Brain pericyte (primary cell): ENCODE measurements at places on chromosomes 2 and 18.
A peak's percentile ranks its signal among the peaks of the same experiment; 100 is the strongest.

DNA sequence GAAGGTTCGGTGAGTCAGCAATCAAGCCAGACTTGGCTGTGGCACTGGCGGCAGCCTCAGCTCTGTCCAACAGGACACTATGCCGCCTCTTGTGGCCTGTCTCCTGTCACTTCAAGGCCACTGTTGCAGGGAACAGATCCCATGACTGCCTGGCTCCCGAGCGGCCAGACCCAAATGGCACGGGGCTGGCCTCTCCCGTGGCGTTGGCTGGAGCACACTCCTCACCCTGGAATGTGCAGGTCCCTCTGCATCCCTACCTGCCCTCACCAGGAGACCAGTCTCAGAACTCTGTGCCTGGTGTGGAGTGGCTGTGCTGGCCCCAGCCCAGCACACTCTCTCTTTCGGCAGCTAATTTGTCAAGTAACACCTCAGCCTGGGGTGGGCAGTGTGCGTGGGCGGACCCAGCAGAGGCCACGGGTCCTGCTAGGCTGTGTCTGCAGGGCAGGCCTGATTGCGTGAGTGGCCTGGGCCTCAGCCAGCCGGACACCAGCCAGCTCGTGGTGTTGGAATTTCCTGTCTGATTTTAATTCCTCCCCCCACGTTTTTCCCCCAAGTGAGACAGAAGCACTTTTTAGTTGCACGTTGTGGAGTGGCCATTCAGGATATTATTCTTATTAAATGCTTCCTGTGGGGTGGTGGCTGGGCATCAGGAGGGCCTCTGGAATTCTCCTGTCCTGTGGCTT is 179.3 kb downstream of the GLI2 start:
- no peak for DNase-seq

- DNase-seq = no peak
These were observed 14.9 kb upstream of the HPCAL1 start for GRCh38 chr2:10287761-10288160.

DNA sequence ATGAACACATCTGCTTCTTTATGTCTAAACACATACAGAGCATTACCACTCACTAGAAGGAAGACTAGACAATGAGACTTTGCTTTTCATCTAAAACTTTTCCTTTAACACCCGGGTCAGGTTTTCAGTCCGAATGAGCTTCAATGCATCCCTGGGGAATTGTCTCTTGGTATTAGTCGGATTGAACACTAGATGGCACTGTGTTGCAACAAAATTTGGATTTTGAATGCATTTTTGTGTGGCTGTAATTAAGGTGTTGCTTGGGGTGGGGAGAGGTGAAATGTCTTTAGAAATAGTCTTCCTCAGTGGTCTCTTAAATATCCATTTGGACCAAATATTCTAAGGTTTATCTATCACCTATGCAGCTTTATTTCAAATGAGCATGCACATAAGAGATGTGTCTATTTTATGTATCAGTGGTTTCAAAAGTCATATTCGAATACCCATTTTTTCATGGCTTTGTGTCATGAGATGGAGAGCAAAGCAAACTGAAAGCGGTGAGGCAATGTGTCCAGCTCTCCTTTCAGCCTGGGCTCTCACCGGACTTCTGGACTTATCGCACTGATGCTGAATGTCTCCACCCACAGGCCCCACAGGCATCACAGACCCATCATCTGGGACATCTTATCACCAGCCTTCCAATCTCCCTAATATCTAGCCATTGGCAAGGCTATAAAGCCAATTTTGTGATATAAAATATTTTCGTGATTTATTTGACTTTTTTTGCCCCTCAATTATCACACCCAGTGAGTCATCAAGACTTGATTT is 510.3 kb downstream of the RNF144A start:
- peak; percentile 20 for DNase-seq

DNA sequence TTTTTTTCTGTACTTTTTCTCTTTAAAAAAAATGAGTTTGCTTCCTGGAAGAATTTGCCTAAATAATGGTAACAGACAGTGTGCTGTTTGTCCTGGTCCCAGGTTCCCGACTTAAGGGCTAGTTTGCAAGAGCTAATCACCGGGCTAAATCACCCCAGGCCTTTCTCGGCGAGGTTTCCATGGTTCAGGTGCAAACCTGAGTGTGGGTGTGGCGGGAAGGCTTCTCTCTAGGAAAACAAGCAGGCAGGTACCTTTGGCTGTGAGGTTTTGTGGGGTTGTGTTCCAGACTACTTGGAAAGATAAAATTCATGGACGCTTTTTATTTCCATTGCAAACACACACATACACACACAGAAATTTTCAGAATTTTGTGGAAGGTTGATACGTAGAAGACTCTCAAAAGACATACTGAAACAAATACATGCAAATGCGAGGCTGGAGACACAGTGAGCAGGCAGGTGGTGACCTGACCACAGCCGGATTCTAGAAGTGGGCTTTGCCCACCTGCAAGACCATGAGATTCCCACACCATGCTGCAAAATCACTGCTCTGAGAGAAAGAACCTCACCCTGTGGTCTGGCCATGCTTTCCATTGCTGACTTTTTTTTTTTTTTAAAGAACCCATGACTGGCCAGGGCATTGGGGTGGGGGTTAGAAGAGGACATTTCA is 815 bp downstream of the CNDP1 start:
- no peak for DNase-seq

GRCh38 chr2:25966531-25967270 is 15.6 kb downstream of the KIF3C start:
- DNase-seq = no peak

DNA sequence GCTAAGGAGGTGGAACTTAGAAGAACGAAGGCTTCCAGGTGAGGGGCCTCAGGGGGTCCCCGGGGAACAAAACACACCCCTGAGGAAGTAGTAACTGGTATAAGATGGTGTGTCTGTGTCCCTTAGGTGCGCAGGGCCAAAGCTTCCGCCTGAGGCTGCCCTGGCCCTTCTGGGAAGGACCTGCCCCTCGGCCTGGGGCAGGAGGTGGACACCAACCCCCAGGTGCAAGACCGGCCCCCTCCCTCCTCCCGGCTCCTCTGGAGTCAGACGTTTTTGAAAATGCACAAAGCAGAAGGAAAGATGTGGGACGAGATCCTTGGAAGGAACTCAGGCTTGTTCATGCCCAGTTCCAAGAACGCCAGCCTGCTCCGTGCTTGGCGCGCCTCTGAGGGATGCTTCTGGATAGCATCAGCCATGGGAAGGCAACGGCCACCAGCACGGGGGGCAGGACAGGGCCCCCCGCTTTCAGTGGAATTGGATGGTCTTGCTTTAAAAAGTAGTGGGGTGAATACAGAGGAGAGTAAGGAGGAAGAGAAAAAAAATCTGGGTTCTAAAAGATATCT is 37.5 kb downstream of the MYT1L start:
- DNase-seq = no peak

DNA sequence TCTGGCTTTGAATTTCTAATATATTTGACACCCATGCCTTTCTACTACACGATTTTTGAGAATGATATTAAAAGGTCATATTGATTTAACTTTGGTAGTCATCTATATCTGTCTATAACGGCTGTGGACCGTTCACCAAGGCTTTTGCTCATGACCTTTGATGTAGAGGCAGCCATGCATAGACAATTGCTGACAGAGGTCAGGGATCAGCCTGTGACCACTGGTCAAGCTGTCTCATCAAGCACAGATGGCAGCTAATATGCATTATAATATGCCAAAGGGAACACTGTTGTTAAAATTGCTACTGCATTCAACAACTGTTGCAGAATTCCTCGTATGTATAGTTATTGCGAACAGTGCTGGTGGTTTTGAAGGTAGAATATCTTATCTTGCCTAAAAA is 323.9 kb upstream of the DSEL start:
- no peak for DNase-seq

- DNase-seq = no peak
These were observed 95.1 kb upstream of the KLHL14 start for GRCh38 chr18:32867936-32868335.

GRCh38 chr18:69558052-69558451 is 157.4 kb downstream of the DOK6 start:
- no peak for DNase-seq

DNA sequence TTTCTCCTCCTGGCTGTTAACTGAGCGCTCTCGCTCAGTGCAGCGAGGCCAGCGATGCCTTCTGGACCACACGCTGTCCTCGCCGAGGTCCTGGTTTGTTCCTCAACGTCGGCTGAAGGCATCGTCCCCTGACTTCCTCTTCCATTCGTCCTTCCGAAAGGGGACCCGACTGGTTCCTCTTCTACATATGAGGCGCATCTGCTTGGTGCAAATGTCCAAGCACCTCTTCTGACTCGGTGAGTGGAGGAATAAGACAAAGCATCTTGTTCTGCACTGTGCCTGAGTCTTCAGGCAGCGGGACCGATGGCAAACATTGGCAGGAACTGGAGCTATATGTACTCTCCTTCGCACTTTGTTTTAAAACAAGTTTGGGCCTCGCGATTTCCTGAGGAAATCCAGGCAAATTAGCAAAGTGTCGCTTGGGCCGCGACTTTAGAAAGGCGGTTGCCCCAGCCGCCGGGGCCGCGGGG is 621 bp upstream of the KCNS3 start:
- no peak for DNase-seq

DNA sequence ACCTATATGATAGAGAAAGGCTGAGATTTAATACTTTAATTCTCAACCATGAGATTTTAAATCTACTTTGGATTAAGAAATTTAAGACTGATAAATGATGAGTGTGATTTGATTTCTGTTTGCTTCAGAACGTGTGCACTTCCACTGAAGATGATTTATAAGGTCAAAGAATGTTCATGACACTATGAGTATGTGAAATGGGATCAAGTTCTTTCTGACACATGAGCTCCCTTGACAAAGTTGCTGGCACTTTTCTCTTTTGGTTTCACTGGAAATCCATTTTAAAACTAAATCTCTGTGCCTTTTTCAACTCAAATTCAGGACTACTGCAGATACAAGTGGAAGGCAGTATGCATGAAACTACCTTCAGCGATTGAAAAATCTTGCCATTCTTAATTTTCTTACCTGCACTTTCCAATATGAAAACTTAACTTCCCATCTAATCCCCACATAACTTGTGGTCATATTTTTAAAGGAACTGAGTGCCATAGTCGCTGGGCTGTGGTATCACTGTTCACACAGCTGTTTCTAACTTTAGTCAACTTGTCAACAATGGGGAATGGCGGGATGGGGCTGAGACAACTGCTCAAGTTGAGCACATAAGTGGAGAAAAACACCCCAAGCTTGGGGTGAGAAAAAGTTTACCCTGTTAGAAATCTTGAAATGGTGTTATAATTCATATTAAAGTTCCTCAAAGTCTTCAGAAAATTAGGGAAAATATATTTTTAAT is 51.8 kb upstream of the TTN start:
- no peak for DNase-seq

DNA sequence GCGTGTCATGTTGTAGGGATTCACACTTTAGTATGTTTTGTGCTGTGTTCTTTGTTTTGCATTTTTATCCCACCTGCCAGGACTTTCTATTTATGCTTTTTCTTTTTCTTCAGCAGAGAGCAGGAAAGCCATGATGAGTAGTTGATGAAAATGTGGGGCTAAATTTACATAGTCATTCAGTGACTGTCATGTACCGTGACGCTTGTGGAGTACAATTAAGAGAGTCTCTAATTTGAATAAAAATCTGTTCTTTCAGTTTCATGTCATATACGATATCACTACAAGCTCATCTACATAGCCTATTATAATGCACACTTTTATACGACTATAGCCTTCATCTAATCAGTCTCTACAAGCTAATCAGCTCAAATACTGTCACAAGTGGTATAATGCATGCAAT is 112.7 kb upstream of the SPATS2L start:
- DNase-seq = no peak

DNA sequence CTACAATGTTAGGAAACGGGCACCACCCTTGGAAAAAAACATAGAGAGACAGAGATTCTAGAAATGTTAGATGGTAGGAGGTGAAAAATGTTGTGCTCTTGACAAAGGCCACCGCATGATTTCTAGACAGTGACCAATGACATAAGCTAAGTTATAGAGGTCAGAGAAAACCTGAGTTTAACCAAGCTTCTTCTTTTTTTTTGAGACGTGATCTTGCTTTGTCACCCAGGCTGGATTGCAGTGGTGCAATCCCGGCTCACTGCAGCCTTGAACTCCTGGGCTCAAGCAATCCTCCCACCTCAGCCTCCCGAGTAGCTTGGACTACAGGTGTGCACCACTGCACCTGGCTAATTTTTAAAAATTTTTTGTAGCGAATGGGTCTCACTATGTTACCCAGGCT is 13.0 kb downstream of the FER1L5 start:
- DNase-seq = no peak

GRCh38 chr2:112927745-112928144 is 16.8 kb downstream of the IL37 start:
- DNase-seq = no peak

DNA sequence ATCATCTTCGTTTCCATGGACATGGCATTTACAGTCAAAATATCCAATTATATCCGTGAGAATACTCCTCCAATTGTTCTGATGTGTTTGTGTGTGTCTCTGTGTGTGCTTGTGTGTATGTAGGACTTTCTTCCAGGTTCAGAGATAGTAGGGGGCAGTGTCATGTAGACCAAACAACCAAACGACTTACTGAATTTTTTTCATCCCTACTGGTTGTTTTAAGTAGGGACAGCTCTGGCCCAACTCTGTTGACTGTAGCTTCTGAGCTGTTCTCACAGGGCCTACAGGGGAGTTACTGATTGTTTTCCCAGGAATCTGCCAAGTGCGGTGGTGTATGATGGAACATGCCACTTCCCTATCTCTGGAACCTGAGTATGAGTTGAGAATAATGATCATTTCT is 69.6 kb downstream of the ETAA1 start:
- DNase-seq = no peak

DNA sequence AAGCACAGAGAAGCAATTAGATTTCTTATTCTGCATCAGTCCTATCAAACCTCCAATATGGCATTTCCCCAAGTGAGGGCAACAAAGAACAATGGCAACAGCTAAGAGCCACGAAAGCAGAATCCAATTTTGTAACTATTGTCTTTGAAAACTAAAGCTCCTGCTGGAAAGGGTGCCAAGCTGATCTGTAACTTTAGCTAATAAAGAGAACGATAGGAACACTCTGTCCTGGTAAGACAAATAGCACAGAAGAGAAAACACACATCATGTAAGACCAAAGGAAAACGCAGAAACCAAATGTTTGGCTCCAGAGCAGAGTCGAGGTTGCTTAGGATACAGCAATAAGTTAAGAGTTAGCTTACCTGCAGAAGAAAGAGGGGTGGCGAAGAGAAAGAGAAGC is 160.5 kb downstream of the STK39 start:
- no peak for DNase-seq

DNA sequence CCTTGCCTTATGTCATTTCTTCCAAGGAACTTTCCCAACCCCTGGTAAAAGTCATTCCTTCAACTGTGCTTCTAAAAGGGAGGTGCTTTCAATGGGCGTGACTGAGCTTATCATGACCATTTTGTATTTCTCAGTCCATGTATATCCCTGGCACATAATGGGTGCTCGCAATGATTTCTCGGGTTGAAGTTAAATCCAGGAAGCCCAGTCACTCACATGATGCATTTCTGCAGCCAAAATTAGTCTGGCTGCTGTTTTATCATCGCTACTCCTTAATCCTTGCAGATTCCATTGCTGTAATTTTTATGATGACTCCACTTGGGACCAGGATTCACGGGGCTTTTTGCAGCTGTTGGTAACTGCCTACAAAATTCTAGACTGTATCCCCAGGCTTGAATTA is 25.9 kb upstream of the RFX8 start:
- DNase-seq = no peak

GRCh38 chr18:8252371-8252770 is 356.9 kb upstream of the RAB12 start:
- DNase-seq = no peak
